ENCODE measurements at places on chromosomes 7 and 10.

GRCh38 chr10:9262770-9263169 lies 1208.3 kb downstream of the GATA3 start:
- no peak overlapping the region for H3K27ac ChIP-seq
- H3K4me3 ChIP-seq: no peak overlapping the region
- no peaks in the 10 kb centered on the region for H3K4me1 ChIP-seq
- no peak for DNase-seq

GRCh38 chr10:89391907-89392756 lies at the start of gene IFIT1:
Gene IFIT1, plus strand, starts transcription at chr10:89392623. Its CDS starts 90 bp downstream, at chr10:89392713.
- H3K36me3 ChIP-seq: no peaks in the 10 kb centered on the region
- no peaks in the 10 kb centered on the region for H3K27me3 ChIP-seq
- H3K4me3 ChIP-seq: peak within 1 kb of the TSS; percentile 57
- H3K4me1 ChIP-seq: peaks cover 28% of the 10 kb centered on the region

- no peak overlapping the region for H3K27ac ChIP-seq
- no peak for DNase-seq
- H3K4me1 ChIP-seq: peaks cover 44% of the 10 kb centered on the region
- H3K36me3 ChIP-seq: no peaks in the 10 kb centered on the region
These were observed 59.9 kb upstream of the DNAJB6 start for GRCh38 chr7:157276731-157277562.

GRCh38 chr7:139153832-139154231 lies 44.3 kb upstream of the ZC3HAV1 start:
- no peak overlapping the region for H3K4me3 ChIP-seq
- no peak overlapping the region for H3K27ac ChIP-seq
- H3K36me3 ChIP-seq: peaks cover 4% of the 10 kb centered on the region
- no peaks in the 10 kb centered on the region for H3K27me3 ChIP-seq
- DNase-seq: no peak
- H3K4me1 ChIP-seq: no peaks in the 10 kb centered on the region

- no peak overlapping the region for H3K27ac ChIP-seq
- H3K4me1 ChIP-seq: no peaks in the 10 kb centered on the region
- DNase-seq: no peak
- H3K4me3 ChIP-seq: no peak overlapping the region
These were observed 80.5 kb upstream of the LRGUK start for GRCh38 chr7:134046594-134047128.

DNA sequence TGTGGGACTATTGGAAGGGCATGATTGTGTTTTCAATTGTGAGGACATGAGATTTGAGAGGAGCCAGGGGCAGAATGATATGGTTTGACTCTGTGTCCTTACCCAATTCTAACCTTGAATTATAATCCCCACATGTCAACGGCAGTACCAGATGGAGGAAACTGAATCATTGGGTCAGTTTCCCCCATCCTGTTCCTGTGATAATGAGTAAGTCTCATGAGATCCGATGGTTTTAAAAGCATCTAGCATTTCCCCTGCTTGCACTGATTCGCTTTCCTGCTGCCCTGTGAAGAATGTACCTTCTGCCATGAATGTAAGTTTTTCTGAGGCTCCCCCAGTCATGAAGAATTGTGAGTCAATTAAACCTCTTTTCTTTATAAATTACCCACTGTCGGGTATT lies 1367.1 kb downstream of the XPNPEP1 start:
- H3K4me1 ChIP-seq: no peaks in the 10 kb centered on the region
- H3K36me3 ChIP-seq: no peaks in the 10 kb centered on the region
- H3K27me3 ChIP-seq: no peaks in the 10 kb centered on the region
- no peak for DNase-seq
- H3K4me3 ChIP-seq: no peak overlapping the region

DNA sequence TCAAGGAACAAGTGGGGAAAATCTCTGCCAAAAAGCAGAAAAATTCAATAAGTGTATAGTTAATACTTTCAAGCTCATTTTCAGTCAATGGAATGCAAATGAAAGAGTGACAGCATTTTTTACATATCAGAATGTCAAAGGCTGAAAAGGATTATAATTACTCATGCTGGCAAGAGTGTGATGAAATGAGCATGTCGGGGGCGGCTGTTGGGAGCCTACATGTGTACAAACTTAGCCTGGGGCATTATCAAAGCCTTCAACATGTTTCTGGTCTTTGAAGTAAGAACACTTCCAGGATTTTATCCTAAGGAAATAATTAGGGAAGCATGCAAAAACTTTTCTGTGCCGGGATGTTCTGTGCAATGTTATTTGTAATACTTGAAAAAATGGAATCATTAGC lies 221.7 kb upstream of the LYZL1 start:
- DNase-seq: no peak
- H3K27ac ChIP-seq: no peak overlapping the region
- no peaks in the 10 kb centered on the region for H3K4me1 ChIP-seq
- H3K27me3 ChIP-seq: no peaks in the 10 kb centered on the region
- H3K36me3 ChIP-seq: no peaks in the 10 kb centered on the region

- H3K4me1 ChIP-seq: no peaks in the 10 kb centered on the region
- no peak for DNase-seq
- H3K27ac ChIP-seq: no peak overlapping the region
- H3K4me3 ChIP-seq: no peak overlapping the region
- H3K27me3 ChIP-seq: no peaks in the 10 kb centered on the region
These were observed 184.8 kb upstream of the PDE1C start for GRCh38 chr7:32255036-32255435.

DNA sequence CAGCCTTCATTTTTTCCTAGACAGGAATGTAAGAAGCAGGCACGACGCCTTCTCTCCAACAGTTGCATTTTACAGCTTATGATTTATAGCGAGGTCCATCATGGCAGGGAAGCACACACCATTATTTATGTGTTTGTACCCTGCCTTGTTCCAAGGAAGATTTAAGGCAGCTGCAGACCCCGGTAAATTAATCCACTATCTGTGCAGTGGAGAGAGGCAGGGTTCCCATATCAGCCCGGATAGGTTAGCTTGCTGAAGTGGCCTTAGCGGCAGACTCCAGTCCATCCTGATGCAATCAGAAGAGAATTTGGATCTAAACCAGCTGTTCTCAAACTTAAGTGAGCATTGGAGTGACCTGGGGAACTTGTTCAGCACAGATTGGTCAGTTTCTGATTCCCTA lies 359.4 kb downstream of the GALNT17 start:
- H3K4me1 ChIP-seq: no peaks in the 10 kb centered on the region
- H3K4me3 ChIP-seq: no peak overlapping the region
- no peak for DNase-seq
- no peaks in the 10 kb centered on the region for H3K27me3 ChIP-seq
- no peaks in the 10 kb centered on the region for H3K36me3 ChIP-seq
- H3K27ac ChIP-seq: no peak overlapping the region

- H3K27ac ChIP-seq: no peak overlapping the region
- no peaks in the 10 kb centered on the region for H3K36me3 ChIP-seq
- no peak overlapping the region for H3K4me3 ChIP-seq
These were observed 257.7 kb upstream of the SP8 start for GRCh38 chr7:21044384-21044783.

DNA sequence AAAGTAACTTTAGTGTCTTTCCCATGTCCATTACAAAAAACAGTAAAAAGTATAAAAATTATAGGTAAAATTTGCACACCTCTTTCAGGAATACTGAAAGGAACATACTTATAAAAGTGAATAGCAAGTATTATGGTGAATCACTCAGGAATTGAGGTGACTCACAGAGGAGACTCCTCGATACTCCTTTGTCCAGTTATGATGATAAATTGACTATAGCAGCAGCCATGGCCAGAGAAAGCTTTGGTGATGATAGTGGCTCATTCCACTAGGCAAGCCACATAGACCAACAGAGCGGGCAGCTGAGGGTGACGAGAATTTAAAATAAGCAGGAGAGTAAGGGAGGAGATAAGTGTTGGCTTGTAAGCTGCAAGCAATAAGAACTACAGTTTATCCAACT lies 1231.1 kb upstream of the CELF2 start:
- DNase-seq: no peak
- H3K4me1 ChIP-seq: no peaks in the 10 kb centered on the region
- H3K27ac ChIP-seq: no peak overlapping the region
- no peak overlapping the region for H3K4me3 ChIP-seq
- H3K36me3 ChIP-seq: no peaks in the 10 kb centered on the region
- no peaks in the 10 kb centered on the region for H3K27me3 ChIP-seq

- H3K4me1 ChIP-seq: no peaks in the 10 kb centered on the region
- no peaks in the 10 kb centered on the region for H3K36me3 ChIP-seq
- no peak overlapping the region for H3K27ac ChIP-seq
These were observed 778.5 kb downstream of the NRG3 start for GRCh38 chr10:82653244-82654155.

Data from vagina (tissue), 2 donors.